ENCODE measurements at places on chromosomes 13 and 19.
A peak's percentile ranks its signal among the peaks of the same experiment; 100 is the strongest.

DNA sequence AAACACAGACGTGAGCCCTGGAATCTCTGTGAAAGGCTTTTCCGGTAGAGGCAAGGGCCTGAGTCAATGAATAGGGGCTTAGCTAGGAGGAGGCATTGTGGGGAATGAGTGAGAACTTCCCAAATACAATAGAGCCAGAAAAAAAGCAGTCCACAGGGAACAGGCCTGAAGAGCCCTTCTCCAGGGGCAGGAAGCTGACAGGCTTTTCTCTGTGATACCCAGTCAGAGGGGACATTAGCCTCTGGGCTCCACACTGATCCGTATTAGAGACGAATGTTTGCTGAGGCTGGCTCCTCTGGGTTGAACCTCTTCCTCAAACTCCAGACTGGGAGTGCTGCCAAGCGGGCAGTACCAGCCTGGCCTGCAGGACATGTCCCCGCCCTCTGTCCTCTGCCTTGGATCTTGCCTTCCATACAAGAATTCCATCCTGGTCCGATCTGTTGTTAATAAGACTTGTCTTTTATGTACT, 2.3 kb downstream of the DHRS12 start:
- DNase-seq: no peak

DNA sequence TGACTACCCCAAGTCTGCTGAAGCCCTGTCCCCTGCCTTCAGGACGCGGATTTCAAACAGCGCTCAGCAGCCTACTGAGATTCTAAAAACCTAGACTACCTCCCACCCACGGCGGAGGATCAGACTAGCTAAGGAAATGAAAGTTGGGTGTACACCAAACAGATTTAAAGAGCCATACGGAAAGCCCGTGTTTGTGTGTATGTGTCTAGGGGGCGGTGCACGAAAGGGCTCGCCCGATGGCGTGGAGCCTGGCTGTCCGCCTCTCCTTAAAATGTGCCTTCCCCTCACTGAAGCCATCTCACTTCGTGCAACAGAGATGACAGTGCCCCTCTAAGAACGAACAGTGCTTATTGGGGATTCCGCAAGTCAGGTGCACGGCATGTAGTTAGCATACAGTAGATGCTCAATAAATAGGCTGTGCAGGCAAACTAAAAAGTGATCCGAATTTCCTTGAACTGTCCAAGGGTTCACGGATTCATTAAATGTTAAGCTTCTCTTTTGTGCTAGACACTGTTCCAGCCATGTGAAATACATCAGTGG, 639 bp downstream of the LENG1 start:
- DNase-seq: no peak

DNA sequence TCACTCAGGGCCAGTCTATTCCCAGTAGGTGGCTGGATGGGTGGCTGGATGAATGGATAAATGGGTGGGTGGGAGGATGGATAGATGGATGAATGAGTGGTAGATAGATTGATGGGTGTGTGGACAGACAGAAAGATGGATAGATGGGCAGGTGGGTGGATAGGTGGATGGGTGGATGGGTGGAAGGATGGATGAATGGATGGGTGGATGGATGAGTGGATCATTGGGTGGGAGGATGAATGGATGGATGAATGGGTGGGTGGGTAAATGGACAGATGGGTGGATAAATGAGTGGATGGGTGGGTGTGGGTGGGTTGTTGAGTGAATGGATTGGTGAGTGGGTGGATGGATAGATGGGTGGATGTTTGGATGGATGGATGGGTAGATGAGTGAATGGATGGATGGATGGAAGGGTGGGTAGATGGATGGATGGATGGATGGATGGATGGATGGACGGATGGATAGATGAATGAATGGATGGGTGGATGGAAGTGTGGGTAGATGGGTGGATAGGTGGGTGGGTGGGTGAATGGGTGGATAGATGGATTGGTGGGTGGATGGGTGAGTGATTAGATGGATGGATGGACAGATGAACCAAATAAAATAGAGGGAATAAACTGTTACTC, 27.1 kb upstream of the CCNE1 start:
- no peak for DNase-seq

GRCh38 chr19:57380923-57381322, 8.7 kb upstream of the ZNF548 start:
- DNase-seq: no peak

- peak; percentile 99 for DNase-seq
Observed at GRCh38 chr19:55086730-55087541, 11.3 kb downstream of the EPS8L1 start.

GRCh38 chr13:99280166-99280565, 22.0 kb upstream of the GPR18 start:
- no peak for DNase-seq

DNA sequence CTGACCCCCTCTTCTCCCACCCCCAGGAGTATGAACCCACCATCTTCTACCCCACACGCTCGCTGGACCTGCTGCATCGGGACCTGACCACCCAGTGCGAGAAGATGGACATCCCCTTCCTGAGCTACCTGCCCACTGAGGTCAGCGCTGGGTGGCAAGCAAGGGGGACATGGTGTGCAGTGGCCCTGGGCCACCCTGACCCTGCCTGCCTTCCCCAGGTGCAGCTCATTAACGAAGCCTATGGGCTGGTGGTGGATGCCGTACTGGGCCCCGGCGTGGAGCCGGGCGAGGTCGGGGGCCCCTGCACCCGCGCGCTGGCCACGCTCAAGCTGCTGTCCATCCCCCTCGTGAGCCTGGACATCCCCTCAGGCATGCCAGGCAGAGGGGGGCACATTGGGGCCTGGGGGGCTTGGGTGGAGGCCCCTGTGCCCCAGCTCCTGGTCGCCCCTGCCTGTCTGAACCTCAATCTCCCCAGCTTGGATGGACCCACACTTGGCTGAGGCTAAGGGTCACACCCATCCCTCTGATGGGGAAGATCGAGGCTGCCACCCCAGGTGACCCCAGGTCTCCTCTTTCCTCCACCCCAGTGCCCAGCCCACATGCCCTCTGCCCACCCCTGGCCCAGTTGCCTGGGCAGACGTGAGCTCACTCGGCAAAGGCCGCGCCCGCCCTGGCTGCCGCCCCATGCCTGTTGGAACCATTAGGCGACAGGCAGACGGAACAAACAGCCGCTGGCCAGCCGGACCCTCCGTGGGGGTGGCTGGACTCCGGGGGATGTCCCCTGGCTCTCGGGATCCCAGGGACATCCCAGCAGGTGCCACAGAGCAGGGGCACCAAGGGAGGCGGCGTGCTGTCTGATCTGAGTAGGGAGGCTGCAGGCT, 2.5 kb upstream of the CILP2 start:
- no peak for DNase-seq

DNA sequence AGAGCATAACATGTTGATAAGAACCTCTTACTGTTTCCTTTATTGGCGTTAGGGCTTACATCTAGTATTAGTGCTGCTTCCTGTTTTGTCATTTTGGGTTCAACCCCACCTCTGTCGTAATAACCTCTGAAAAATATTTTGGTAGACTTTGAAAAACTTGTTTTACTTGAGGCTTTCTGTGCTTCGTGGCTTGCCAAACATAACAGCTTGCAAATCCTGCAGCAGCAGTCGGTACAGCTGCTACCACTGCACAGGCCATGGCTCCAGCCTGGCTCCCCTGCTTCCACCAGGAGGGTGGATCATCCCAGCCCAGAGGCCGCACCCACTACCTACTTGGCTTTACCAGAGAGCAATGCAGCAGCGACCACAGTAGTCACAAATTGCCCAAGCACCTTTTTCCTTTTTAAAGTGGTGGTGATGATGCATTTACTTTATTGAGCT, 11.8 kb upstream of the CEACAM4 start:
- no peak for DNase-seq

DNA sequence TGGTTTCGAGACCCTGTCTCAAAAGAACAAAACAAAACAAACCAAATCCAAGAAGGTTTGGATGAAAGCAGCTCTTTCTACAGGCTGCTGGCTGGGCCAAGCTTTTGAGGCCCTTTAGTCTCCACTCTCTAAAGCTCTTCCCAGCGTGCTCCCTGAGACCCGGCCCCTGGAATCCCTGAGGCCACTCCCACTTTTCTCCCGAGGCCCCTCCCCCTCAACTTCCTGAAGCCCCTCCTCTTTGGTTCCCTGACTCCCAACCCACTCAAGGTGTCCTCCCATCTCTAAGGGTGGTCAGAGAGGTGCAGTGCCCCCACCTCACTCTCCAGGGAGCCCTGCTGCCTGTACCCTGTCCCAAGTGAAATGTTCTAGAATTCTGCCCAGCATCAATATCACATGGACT, 10.6 kb downstream of the ERICH6B start:
- DNase-seq: peak; percentile 60

GRCh38 chr19:46783670-46784069, 4.7 kb downstream of the SLC1A5 start:
- no peak for DNase-seq

- no peak for DNase-seq
Observed at GRCh38 chr13:27791146-27791900, 960 bp upstream of the GSX1 start.

DNA sequence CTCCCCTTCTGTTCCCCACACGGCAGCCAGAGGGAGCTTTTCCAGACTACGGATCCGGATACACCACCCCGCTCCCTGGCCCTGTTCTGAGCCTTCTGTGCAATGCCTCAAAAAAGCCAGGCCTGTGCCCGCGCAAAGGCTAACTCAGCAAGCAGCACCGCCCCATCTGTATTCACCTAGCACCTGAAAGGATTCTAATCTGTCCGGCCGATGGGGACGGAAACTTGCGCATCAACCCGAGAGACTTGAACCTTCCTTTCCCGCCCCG, 589 bp downstream of the ZBTB45 start:
- peak; percentile 91 for DNase-seq
